NCI-H524 treated with DMSO at 0.1 percent for 48 hours (cell line): ENCODE measurements at places on chromosomes 7 and 10.

DNA sequence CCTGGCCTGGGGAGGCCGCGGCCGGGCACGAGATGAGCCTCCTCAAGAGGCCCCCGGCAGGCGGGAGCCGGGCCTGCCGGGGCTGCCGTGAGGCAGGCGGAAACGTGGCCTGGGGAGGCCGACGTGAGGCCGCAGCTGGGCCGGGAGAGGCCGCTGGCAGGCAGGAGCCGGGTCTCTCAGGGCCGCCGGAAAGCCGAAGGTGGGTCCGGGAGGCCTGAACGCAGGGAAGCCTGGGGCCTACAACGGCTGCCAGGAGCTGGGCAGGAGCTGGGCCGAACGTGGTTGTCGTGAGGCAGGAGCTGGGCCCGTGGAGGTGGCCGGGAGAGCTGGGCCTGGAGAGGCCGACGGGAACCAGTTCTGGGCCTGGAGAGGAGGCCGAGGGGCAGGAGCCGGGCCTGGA, 171.9 kb downstream of the TPST1 start:
- no peak for DNase-seq

GRCh38 chr10:68095153-68095552, 14.1 kb upstream of the MYPN start:
- DNase-seq, result no peak

- DNase-seq, result no peak
Observed at GRCh38 chr7:50663396-50664102, 98.3 kb upstream of the DDC start.

- DNase-seq, result no peak
Observed at GRCh38 chr7:98777051-98777450, 92.8 kb downstream of the TMEM130 start.

DNA sequence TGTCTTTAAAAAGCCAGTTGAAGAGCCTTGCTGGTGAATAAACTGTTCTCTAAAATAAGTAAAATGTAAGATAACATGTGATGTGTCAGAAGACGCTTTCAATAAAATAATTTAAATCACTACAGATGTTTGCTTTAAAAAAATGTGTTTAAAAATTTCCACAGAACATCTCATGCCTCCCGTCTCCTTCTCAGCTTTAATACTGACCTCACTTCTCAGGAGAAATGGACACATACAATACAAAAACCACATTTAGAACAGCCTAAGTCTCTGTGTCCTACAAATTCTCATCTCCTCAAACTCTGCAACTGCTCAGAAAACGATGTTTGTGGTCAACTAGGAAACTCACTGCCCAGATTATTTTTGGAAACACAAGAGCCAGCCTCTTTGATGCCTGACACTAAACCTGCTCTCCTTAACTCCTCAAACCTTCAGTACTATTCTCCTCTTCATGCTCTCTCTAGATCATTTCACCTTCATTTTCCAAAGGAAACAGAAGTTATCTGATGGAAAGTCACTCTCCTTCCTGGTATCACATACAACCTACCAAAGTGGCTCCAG, 120.3 kb downstream of the ZNF438 start:
- no peak for DNase-seq

DNA sequence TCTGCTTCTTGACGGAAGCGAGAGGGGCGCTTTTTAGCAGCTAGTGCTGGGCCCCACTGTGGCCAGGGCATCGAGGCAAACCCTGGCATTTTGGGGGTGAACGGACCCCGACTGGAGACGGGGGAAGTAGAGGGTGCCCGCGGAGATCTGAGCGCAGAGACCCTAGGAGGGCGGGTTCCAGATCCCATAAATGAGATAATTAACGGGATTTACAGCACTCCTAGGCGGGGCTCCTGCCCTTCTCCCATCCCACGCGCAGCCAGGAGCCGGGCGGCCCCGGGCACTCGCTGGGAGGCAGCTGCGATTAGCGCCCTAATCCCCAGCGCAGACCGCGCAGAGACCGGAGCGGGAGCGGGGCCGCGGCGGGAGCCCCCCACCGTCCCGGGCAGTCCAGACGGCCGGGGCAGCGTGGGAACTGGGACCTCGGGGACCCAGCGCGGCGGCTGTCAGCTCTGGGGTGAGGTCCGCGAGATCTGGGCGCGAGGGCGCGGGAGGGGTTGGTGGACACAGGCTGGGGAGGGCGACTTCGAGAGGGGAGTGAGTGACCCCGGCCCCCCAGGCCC, 735 bp downstream of the JCAD start:
- no peak for DNase-seq

GRCh38 chr7:47000561-47000960, 581.4 kb downstream of the TNS3 start:
- DNase-seq, result no peak

DNA sequence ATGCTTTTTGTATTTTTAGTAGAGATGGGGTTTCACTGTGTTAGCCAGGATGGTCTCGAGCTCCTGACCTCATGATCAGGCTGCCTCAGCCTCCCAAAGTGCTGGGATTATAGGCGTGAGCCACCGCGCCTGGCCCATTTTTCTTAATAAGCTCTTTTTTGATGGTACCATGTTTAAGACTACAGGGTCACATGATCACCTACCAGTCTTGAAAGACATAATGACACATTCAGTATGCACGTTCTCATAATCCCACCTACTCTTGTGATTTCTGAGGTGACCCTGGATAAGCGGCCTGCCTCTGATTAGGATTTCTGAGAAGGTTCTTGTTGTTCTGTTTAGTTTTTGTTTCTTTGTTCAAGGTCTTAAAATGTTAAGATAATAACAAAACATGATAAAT, 43.7 kb upstream of the PLXNA4 start:
- DNase-seq, result no peak

DNA sequence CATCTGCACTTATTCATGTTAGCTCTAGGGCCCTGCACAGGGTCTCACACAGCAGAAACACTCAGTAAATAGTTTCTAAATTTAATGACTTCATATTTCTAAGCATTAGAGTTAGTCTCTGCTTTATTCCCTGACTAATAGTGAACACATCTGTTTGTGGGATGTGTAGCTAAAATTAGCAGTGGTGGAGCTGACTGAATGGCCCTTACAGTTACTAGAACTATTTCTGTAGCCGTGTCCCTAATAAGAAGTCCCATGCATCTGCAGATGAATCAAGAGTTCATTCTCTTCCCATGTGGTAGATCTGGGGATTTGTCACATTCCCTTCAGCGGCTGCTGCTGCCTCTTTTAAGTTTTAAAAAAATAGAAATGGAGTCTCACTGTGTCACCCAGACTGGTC, 11.7 kb downstream of the MAP3K8 start:
- no peak for DNase-seq

DNA sequence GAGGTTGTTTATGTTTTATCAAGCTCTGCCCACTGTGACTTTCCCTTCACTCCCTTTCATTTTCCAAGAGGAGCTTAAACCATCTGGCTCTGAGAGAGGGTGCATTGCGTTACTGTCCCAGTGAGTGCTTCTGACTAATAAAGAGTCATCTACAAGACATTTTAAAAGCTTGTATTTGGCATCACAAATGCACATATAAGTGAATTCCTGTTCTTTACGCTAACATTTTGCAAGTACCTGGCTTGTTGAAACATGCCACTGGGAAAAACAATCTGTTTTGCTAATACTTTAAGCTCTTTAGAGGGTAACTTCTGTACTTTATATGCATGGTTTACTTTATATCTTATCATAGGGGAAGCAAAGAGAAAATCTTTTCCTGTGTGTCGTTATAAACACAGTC, 534.6 kb upstream of the POM121L12 start:
- no peak for DNase-seq

DNA sequence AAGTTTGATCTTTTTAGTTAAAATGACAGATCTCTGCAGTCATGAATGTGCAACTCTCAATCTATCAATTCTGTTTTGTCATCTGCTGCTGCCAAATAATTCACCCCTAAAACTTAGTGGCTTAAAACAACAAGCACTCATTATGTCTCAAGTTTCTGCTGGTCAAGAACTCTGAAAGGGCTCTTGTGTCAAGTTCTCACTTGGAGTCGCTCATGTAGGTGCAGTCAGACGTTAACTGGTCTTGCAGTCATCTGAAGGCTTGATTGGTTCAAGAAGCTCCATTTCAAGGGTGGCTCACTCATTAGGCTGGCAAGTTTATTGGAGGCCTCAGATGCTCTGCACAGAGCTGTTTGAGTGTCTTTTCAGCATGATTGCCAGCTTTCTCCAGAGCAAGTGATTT, 28.5 kb upstream of the LRRC72 start:
- no peak for DNase-seq

- peak; percentile 30 for DNase-seq
Observed at GRCh38 chr7:87797798-87798403, 78.3 kb downstream of the SLC25A40 start.

DNA sequence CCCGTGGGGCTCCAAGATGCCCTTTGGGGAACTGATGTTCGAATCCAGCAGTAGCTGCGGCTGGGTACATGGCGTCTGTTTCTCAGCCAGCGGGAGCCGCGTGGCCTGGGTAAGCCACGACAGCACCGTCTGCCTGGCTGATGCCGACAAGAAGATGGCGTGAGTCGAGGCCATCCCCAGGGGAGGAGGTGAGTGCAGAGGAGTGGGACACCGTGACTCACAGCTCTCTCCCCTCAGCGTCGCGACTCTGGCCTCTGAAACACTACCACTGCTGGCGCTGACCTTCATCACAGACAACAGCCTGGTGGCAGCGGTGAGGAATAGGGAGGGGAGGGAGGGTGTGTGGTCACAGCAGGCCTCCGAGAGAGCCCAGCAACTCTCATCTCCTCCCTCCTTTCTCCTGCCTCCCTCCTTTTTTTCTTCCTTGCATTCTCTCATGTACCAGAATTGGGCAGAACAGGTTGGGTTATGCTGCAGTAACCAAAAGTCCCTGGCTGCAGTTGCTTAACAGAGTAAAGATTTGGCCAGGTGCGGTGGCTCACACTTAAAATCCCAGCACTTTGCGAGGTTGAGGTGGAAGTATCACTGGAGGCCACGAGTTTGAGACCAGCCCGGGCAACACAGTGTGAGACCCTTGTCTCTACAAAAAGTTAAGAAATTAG, 16.5 kb downstream of the ARPC1B start:
- no peak for DNase-seq

DNA sequence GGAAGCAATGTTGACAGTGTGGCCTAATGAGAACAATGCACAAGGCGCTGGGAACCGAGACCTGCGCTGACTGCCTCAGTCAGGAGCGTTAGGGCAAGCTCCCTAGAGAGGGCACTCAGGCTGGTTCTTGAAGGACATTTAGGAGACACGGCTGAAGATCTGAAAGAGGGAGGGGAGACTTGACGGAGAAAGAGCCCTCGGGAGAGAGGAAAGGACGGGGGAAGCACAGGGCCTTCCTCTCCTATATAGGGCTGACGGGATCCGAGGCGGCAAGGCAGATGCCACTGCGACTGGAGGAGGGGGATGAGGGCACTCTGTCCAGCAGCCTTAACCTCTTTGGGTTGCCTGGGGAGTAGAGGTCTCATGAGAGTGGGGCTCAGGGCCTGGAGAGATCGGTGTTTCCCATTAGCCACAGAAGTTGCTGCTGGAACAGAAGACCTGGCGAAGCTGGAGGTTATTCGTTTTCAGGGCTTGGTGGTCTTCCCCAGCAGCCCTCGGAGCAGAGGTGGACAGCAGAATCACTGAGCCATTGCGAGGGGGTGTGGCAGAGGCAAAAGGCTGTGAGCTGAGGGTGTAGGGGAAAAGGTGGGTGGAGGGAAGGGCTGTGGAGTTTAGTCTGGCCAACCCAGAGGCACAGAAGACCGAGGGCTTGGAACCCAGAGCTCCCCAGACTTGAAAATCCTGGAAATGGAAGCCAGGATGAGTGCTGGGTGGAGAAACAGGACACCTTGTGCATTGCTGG, 36.0 kb downstream of the CLEC2L start:
- DNase-seq, result no peak
